ENCODE measurements at places on chromosomes 1 and 21. TPM values are rescaled to one million over a fixed set of nuclear protein-coding genes. Genes with fewer than 3 reads are reported as not detected.

DNA sequence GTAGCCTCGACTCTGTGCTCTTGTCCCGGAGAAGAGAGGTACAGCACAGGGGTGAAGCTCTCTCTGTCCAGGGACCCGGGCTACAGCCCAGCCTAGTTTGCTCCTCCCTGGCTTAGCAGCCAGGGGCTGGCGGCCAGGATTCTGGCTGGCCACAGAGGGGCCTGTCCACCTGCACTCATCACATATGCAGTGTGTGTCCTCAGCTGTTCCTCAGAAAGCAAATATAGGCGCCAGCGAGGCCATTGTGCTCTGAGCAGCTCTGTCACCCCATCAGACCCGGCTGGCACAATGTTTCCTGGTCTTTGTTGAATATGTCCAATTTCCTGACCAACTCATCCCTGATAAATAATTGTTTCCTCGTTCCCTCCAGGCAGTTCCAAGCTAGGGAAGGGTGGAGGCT lies 28.5 kb downstream of the KCND3 start:
- no peak overlapping the region for H3K27ac ChIP-seq
- H3K4me3 ChIP-seq, result no peak overlapping the region
- no peaks in the 10 kb centered on the region for H3K27me3 ChIP-seq
- no peaks in the 10 kb centered on the region for H3K36me3 ChIP-seq

- no peak for DNase-seq
- H3K36me3 ChIP-seq, result peaks cover 28% of the 10 kb centered on the region
- no peaks in the 10 kb centered on the region for H3K4me1 ChIP-seq
These were observed 23.5 kb downstream of the TOR3A start for GRCh38 chr1:179105393-179105792.

Gene BSND
- total RNA-seq, result 0.10 TPM

Gene DLGAP3
- total RNA-seq, result not detected

DNA sequence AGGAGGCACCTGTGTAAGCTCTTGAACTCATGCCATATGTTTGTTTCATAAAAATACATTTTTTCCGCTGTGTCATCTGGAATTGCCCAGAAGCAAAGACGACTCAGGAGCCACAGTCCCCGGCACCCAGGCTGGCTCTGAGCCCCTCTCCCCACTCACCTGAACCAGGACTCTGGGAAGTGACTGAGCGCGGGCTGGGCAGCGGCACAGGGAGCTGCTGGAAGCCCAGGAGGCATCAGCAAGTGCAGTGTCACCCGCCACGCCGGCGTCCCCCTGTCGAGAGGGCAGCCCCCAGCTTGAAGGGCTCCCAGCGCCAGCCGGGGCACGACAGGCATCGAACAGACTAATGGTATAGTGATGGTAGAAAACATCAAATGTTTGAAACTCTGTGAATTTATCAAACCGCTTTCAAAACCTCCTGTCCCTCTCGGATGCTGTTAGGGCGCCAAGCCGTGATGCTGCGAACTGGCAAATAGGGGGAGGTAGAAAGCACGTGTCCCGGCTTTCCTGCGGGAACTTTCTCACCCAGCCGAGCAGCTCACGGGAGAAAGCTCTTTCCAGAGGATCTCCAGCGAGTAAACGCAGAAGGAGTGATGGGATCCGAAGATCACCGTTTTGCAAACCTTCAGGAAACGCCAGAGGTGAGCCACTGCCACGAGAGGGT lies 57.8 kb upstream of the COL18A1 start:
- peaks cover 5% of the 10 kb centered on the region for H3K4me1 ChIP-seq
- no peaks in the 10 kb centered on the region for H3K36me3 ChIP-seq
- no peaks in the 10 kb centered on the region for H3K27me3 ChIP-seq
- DNase-seq, result no peak
- no peak overlapping the region for H3K27ac ChIP-seq
- H3K4me3 ChIP-seq, result no peak overlapping the region

- peaks cover 7% of the 10 kb centered on the region for H3K36me3 ChIP-seq
- no peak for DNase-seq
- H3K27me3 ChIP-seq, result no peaks in the 10 kb centered on the region
- H3K4me1 ChIP-seq, result peaks cover 25% of the 10 kb centered on the region
- H3K4me3 ChIP-seq, result no peak overlapping the region
These were observed 42.5 kb downstream of the ITPKB start for GRCh38 chr1:226696547-226696946.

Gene LRRC71
- 7.7 TPM for total RNA-seq

Gene C1orf210
- 12.5 TPM for total RNA-seq
